Activated CD4-positive, alpha-beta T cell treated with anti-CD3 and anti-CD28 coated beads, Interleukin-2, Interleukin-4, amounts not matched to agents 100 ng/mL and 50 ng/mL, durations not matched to agents 16 hours and 8 hours (primary cell): ENCODE measurements at places on chromosomes 6 and 20.

GRCh38 chr20:61023612-61024011 is 228.4 kb upstream of the CDH4 start:
- no peak for DNase-seq

GRCh38 chr6:21594416-21595281 is 1.1 kb downstream of the SOX4 start:
- peak; percentile 32 for DNase-seq

DNA sequence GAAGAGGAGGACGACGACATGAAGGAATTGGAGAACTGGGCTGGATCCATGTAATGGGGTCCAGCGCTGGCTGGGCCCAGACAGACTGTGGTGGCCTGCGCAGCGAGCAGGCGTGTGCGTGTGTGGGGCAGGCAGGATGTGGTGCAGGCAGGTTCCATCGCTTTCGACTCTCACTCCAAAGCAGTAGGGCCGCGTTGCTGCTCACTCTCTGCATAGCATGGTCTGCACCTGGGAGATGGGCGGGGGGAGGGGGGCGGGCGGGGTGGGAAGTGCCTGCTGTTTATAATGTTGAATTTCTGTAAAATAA is 42.3 kb downstream of the CHMP4B start:
- DNase-seq: peak; percentile 17

DNA sequence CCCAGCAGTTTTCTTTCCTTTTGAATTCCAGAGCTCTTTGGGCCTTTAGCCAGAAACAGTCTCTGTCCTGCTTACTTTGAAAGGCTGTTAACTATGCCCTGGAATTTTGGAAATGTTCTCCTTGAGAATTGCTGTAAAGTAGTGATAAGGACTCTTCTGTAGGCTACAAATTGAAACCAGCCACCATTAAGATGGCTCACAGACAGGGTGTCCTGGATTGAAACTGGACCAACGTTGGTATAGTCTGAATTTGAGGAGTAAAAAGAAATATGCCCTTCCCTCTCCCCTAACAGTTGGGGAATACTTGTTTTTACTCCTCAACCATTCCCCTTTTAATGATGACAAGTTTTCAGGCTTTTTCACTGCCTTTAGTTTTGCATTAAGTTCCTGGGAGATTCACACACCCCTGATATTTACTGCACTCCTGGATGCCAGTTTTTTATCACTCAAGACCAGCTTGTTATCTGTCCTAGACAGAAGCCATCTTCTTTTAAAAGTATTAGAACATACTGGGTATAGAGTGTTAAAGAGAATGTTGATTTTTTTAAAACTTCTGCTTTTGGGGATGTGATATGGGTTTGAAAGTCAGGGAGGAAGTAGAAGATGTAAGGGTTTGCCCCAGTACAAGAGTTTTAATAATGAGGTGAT is 21.9 kb downstream of the TOP1 start:
- DNase-seq: no peak

DNA sequence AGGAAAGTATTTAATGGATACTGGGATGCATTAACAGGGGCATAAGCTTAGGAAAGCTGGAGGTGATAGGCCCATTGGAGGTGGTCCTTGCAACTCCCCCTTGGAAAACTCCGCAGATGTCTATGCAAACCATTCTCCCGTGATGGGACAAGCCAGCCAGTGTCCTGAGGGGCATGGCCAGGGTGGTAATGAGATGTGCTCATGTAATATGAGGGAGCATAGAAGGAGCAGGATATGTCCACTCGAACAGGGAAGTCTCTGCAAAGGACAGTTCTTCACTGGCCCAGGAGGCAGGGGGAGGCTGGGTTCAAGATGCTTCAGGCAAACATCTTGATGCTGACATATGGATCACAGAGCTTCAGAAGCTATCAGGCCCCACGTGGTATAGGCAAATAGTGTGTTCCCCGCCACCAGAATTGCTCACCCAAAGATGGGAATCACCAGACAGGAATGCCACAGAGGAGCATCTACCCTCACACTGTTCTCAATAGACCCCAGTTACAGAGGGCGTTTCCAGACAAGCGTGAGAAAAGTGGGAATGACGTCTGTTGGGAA is 201.6 kb upstream of the CDH4 start:
- DNase-seq: no peak

GRCh38 chr6:135572051-135572450 is 74.5 kb upstream of the AHI1 start:
- no peak for DNase-seq

DNA sequence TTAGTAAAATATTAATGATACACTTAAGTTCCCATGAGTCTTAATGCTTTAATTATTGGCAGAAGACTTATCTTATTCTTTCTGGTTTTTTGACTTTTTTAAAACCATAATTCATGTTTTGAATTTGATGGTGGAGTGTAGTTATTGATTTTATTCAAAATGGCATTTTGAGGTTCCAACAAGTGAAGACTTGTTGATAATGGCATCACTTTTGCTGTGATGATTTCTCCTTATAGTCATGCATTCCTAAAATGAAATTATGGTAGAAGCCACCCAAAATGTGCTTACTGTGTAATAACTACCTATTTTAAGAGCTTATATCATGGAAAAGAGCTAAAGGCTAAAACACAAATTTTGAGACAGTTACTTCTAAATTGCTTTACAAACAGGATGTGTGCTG is 2.2 kb downstream of the DOP1A start:
- DNase-seq: no peak

GRCh38 chr6:43159599-43159998 is 11.5 kb upstream of the SRF start:
- DNase-seq: no peak

DNA sequence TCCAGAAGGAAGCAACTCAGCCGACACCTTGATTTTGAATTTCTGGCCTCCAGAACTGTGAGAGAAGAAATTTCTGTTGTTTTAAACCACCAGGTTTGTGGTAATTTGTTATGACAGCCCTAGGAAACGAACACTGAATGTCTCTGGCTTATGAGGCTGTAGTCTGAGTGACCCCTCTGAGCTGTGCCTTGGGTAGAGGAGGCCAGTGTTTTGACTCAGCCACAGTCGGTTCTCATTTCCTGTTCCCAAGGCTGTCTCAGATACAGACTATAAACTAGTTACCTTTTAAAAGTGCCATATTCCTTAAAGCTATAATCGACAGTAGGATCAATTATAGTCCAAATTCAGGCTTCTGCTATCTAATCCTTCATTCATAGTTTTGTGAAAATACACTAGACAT is 391.2 kb upstream of the MAP3K7 start:
- no peak for DNase-seq
